NCI-H1092 treated with DMSO at 0.1 percent for 48 hours (cell line): ENCODE measurements at places on chromosomes 12 and 14.

- no peak for DNase-seq
These were observed 311.9 kb downstream of the DUSP6 start for GRCh38 chr12:89040146-89040964.

DNA sequence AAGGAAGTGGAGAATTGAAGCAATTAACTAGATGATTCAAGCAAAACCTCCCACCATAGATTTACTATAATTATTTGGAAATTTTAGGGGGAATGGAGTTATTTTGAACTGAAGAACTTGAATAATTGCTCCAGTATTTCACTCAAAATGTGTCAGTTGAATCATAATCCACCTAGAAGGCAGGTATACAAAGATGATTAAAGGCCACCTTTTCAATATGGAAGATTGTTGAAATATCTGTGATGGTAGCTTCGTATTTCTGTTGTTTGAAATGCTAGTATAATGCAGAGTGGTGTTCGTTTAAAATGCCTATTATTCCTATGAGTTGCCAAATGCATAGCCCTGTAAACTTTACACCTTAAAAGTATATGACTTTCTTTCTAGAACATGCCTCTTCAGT, 3.1 kb downstream of the HMGA2 start:
- no peak for DNase-seq

- DNase-seq: no peak
These were observed 66.7 kb upstream of the ATP2B1 start for GRCh38 chr12:89775063-89775985.

DNA sequence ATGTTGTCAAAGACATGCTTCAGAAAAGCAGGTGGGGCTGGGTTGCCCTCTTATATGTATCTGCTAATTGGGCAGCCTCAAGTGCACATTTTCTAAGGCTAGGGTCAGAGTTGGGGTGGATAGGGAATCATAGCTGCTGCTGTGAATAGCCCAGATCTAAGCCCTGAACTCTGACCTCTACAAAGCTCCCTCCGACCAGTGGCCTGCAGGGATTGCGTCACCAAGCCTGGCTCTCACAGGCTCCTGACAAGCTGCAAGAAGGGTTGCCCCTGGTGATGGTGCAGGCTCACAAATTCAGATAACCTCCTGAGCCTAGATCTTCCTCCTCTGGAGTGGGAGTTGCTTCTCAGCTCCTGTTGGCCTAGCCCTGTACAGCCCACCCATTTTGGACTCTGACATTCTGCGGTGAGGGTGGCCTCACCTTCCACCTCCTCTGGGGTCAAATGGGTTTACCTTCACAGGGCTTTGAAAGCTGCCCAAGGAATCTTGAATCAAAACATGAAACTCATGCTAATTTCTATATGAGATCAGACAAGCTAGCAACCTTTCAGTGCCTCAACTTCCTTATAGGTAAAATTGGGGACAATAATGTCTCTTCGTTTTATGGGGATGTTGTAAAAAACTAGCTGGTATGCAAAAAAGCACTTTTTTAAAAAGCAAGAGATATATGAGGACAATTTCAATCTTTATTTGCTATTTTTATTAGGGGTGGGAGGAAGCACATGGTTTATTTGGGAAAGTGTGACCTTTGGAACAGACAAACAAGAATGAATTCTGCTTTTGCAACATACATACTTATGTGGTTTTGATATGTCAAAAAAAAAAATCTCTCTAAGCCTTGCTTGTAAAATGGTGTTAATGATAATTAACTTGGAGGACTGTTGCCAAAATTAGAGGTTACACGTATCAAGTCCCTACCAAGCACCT, 4.9 kb upstream of the SUSD6 start:
- DNase-seq: no peak

- no peak for DNase-seq
These were observed 30.0 kb upstream of the OR4E1 start for GRCh38 chr14:21703357-21704326.

DNA sequence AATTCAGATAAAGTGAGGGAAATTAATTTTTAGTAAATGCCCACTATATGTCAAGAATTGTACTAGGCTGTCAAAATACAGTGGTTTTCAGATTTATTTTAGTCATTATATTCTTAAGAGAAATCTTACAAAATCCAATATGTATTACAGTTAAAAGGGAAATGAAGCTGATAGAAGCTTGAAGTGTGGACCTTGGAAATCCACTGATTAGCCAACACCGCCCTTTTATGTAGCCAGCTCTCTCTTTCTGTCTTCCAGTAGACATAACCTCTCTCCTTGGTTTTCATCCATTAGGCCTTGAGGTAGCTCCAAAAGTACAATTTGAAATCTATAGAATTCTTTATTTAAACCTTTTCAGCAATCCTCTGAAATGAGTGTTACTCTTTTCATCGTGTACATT, 63.2 kb downstream of the USP15 start:
- DNase-seq: no peak

DNA sequence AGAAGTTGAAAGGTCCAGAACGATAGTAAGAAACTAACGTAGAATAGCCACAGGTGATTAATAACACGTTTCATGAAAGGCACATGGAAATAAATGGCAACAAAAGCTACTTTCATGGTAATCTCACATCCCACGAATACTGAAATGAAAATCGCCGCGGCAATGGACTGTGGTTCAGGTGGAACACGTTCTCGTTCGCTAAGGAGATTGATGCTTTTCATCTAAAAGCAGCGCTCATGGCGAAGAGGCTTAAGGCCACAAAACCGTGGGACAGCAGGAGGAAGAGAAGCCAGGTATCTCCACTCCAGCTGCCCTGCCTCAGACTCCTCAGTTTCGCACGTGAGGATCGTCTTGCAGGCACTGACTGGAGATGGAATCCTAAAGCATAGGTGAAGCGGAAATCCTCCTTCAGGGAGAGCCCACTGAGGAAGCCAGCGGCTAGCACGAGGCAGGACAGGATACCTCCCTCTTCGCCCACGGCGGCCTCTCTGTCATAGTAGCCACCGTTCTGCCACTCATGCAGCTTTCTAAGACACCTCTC, 696 bp upstream of the GPHN start:
- peak; percentile 93 for DNase-seq

DNA sequence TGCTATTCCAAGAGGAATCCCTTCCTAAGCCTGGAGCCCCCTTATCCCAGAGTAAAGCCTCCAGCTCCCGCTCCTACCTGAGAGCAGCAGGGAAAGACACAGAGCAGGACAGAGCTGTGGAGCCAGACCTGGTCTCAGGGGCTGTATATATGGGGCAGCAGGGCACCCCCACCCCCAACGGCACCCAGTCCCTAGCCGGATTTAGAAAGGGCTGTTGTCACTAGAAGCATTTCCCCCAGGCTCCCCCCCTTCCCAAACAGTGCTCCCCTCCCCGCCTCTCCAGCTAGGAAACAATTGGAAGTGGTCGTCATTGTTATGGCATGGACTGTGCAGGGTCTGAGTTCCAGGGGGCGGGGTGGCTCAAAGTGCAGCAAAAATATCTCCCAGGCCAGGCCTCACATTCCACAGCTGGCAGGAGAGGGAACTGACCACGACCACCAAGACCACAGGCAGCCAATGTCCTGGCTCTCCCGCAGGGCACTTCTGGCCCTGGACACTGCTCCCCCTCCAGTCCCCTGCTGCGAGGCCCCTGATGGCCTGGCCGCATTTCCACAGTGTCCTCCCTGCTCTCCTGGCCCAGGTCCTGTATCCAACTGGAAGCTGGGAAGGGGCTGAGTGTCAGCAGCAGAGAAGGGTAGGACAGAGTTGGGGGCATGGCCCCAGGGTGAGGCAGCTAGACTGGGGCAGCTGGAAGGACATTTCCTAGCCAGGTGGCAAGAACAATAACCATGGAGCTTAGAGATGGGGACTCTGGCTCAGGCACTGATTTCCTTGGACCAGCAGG, at the start of gene MYH7:
Gene MYH7 (minus strand): TSS at position 118 of the 784 bp plus-strand sequence. CDS start 1,928 bp downstream, outside the sequence.
- no peak for DNase-seq

DNA sequence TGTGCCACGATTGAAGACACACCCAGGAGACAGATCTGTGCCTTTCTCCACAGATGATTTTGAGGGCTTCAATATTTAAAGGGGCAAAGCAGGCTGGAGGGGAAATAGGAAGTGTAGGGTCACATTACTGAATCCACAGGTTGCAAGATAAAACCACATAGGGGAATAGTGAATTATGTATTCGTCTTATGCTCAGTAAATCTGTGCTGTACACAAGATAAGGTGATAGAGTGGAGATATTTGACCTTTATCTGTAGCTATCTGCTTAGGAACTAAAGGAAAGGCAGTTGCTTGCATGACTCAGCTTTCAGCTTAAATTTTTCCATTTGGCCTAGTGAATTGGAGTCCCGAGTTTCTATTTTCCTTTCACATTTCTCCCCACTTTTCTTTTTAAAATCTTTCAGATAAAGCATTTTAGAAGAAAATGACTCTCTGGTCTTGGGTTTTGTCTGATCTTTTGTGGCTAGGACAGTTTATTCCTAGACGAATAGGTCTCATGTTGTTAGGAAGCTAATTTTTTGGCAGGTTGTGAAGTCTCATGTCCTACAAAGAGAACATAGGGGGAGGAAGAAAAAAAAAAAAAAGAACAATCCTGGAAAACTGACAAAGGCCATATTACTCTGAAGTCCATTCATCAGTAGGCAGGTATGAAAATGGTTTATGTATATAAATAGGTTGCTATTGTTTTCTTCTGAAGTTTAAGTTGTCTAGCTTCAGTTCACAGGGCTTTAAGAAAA, 55.4 kb downstream of the FBXO33 start:
- DNase-seq: no peak

GRCh38 chr14:46384611-46385010, 267.0 kb downstream of the RPL10L start:
- DNase-seq: no peak

GRCh38 chr12:991350-992333, 619 bp downstream of the ERC1 start:
- DNase-seq: peak; percentile 87

DNA sequence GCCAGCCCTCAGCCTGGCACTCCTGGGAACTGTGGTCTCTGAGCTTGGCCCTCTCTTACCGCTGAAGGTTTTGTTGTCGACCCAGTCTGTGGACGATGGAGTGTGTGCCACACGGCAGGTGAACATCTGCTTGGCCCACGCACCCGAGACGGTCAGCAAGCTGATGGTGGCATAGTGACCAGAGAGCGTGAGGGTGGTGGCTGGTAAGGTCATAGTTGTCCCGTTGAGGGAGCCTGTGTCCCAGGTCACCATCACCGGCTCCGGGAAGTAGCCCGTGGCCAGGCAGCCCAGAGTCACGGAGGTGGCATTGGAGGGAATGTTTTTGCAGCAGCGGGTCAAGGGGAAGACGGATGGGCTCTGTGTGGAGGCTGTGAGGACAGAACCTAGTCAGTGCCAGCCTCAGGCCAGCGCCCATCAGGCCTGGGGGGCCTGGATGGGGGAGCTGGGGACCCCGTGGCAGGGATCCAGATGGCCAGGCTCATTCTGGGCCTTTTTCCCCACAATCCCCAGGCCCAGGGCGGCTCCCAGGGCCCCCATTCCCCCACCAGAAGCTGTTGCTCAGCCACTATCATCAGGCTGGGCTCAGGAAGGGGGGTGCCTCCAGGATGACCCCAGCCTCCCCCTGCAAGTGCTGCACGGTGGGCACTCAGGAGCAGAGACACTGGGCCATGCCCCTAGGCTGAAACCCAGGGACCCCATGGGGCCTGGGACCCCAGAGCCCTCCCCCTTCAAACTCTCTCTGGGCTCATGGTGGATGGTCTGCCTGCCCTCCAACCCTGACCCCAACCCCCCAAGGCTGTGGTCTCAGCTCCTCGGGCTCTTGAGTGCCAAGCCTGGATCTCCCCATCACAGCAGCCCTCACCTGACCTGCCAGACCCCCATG, 75.2 kb downstream of the TMEM121 start:
- DNase-seq: no peak

GRCh38 chr12:7142056-7142644, 12.0 kb downstream of the CLSTN3 start:
- DNase-seq: peak; percentile 12

GRCh38 chr14:59284059-59284458, 95.6 kb downstream of the DAAM1 start:
- no peak for DNase-seq

- DNase-seq: no peak
These were observed 117.5 kb downstream of the DYRK2 start for GRCh38 chr12:67765776-67766766.

DNA sequence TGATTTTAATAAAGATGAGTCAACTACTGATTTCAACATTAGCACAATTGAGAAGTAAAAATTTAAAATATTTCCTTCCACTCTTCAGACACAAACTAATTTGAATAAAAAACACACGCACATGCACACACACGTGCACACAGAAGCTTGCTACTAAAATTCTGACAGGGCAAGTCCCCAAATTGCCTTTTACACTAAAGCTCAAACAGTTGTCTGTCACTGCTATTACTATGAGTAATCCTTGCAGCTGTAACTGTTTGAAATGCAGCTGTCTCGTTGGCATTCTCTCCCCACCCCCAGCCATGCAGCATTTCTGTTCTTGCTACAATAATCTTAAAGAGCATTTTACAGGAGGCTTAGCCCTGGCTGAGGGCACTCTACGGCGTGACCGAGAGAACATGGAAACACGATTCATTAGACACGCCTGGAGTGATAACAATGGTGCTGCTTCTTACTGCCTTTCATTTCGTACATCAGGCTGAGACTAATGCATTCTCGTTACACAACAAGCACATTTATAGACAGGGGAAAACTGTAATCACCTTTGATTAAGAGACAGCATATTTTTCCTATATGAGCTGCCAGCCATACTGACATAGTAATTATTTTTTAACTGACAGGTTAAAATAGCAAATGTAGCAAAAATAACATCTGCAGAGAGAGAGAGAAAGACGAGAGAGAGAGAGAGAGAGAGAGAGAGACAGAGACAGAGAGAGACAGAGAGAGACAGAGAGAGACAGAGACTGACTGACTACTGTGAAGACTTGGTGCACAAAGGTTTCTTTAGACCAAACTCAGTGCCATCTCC, 153.8 kb downstream of the MED13L start:
- DNase-seq: peak; percentile 75

DNA sequence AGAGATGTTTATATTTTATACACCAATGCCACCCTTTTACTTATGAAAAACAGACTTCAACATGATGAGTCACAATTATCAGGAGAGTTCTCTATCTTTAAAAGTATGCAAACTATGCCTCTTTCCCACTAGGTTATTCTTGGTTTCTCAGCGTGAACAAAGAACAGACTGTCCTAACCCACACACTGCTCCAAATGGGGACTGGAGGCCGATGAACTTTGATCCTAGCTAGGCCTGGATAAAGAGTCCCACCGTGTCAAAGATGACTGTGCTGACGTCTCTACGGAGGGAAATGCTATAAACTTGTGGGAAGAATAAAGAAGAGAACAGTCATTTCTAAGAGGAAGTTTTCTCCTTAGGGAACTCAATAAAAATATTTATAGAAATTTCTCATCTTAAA, 160.1 kb downstream of the EPS8 start:
- no peak for DNase-seq
